ENCODE measurements at places on chromosomes 5 and 9.

DNA sequence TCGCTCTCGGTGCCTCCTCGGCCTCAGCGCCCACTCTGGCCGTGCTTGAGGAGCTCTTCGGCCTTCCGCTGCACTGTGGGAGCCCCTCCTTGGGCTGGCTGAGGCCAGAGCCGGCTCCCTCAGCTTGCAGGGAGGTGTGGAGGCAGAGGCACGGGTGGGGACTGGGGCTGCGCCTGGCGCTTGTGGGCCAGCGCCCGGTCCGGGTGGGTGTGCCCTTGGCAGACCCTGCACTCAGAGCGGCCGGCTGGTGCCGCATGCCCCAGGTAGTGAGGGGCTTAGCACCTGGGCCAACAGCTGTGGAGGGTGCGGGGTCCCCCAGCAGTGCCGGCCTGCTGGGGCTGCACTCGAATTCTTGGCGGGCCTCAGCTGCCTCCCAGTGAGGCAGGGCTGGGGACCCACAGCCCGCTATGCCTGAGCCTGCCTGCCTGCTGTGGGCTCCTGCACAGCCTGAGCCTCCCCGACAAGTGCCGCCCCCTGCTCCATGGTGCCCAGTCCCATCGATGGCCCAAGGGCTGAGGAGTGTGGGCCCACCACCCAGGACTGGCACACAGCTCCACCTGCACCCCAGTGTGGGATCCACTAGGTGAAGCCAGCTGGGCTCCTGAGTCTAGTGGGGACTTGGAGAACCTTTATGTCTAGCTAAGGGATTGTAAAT is 2085.2 kb upstream of the ACO1 start:
- no peak for DNase-seq

DNA sequence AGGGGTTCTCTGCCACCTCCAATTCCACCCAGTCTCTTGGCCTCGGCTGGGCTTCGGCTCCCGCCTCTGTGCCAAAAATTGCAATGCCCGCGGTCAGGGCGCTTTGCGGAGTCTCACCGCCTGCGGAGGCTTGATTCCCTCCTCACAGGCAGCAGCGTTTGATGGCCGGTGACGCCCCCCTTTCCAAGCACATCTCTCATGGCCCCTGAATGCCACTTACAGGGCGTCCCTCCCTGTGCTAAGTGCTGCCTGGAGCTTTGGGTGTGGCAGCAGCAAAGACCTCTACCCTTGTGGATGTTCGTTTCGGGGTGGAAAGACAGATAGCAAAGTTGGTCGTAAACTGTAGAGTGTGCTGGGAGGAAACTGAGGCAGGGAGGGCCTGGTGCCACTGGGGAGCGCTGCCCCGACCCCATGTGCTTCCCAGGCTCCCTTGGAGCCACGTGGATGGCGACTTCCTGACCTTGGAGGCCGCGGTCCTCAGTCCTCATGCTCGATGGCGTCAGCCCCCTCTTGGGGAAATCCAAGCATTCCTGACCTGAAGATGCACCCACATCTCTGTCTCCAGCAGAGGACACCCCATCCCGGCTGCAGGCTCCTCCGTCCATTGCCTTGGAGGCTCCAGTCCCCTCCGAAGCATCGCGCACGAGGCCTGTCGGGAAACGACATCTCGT is 249.2 kb upstream of the IRX4 start:
- DNase-seq: no peak

DNA sequence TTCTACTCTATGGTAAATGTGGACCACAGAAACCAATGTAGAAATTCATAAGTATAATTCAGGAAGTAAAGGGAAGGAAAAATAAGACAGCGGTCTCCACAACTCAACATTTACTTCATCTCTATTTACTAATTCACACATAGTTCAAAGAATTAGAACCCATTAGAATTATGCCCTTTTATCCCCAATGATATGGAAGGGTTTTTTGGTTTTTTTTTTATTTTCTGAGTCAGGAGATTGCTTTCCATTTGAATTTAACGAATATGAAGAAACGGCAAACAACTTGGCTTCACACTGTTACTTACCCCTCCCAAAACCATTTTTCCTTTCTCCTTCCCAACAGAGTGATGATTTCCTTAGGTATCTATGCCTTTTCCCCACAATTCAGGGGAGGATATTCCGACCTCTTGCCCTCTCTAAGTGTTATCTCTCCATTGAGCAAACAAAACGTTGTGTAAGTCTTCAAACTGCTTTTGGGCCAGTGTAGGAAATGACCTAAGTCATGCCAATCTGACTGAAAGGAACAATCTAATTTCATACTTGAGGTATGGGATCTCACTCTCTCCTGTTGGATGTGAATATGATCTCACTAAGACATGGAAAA is 72.0 kb downstream of the CETN3 start:
- no peak for DNase-seq

GRCh38 chr5:164909673-164910072 is 1404.3 kb downstream of the MAT2B start:
- no peak for DNase-seq

DNA sequence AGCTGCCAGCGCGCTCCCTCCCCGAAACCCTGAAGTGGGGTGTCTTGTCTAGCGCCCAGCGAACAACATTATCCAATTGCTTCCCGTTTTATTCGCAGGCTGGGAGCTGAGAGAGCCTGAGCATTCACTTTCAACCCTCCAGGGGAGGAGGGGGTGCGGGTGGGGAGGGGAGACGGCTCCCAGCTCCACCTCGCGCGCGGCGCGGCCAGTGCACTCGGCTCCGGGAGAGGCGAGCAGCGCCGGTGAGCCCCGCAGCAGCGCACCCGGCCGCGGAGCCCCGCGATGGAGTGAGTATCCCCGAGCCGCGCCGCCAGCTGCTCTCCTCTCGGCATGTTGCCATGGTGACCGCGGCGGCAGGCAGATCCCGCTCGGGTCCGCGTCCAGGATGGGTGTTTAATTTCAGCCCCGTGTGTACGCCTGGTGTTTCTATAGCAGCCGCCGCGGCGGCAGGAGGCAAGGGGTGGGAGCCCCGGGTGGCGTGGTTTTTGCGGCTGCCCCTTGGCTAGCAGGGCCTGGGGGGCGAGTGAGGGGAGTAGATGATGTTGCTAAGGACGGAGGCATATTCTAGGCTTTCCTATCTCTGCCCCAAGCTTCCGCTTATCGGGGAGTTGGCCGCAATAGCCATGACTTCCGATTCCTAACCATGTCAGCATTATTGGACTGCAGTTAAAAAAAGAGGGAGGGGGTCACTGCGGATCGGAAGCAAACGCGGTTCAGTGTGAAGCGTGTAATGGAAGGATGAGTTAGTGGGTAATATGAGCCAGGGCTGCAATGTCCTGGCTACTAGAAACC is 139.2 kb upstream of the PALM2AKAP2 start:
- no peak for DNase-seq

GRCh38 chr5:175629261-175629660 is 28.6 kb upstream of the HRH2 start:
- DNase-seq: no peak

DNA sequence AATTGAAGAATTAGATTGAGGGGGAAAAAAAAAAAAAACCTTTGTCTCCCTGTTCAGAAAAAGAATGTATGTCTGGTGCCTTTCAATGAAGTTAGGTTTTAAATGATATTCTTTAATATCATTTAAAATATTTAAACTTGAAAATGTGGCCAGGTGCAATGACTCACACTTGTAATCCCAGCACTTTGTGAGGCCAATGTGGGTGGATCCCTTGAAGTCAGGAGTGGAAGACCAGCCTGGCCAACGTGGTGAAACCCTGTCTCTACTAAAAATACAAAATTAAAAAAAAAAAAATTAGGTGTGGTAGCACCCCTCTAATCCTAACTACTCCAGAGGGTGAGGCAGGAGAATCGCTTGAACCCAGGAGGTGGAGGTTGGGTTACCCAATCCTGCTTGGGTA is 111.1 kb upstream of the RASA1 start:
- no peak for DNase-seq

Data from hematopoietic multipotent progenitor cell (in vitro differentiated cells).